Stimulated activated CD8-positive, alpha-beta memory T cell treated with anti-CD3 and anti-CD28 coated beads, Interleukin-15, amount 100 ng/mL, for 4 hours (primary cell): ENCODE measurements at places on chromosomes 4 and X.

GRCh38 chr4:169305651-169306050, 34.9 kb upstream of the SH3RF1 start:
- DNase-seq: no peak

- no peak for DNase-seq
These were observed 110.6 kb downstream of the ASMT start for GRCh38 chrX:1725472-1725871.

- DNase-seq: no peak
These were observed 317.1 kb upstream of the PABPC4L start for GRCh38 chr4:134518574-134519217.

- no peak for DNase-seq
These were observed 84.1 kb downstream of the CPZ start for GRCh38 chr4:8676676-8677075.

GRCh38 chr4:37757761-37758160, 68.7 kb upstream of the PGM2 start:
- no peak for DNase-seq

DNA sequence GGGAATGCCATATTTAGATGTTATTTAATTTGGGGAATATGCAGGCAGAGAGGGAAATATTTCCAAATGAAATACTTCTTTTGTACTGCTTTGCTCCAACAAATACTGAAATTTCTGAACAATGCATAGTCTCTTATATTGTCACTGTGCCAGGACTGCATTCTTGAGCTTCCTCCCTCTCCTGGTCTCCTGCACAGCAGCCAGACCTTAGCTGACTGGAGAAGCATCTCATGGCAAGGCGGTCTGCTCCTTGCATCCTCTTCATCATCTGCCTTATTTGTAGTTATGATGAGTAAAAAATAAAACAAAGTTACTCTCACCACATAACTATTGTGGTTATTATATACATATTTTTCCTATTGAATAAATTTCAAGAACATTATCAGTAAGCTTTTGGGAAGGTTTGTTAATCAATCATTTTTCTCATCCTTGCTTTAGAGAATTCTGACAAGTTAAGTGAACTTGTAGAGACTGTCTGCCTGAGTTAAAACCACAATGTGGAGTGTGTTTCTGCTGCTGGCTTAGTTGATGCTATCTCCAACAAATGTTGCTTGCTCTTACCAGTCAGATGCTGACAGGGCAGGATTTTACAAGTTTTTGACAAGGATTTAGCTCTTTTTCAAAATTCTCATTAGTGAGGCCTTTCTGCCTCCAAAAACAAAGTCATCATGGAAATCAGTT, 153.6 kb downstream of the SOWAHB start:
- no peak for DNase-seq

- no peak for DNase-seq
These were observed 4.5 kb downstream of the UBA1 start for GRCh38 chrX:47198026-47198686.

DNA sequence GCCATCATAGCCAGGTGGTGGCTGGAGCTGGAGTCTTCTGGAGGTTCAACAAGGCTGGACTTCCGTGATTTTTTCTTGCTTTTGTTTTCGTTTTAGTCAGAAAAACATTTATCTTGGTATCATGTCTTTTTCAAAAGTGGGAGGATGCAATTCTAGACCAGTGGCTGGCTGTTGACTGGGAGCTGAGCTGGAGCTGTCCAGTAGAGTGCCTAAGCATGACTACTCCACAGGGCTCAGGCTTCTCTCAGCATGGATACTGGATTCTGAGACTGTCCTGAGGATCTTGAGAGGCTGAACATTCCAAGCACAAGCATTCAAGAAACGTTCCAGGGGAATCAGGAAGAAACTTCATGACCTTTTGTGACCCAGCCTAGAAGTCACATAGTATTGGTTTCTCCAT, 598.1 kb downstream of the MID1IP1 start:
- no peak for DNase-seq

- no peak for DNase-seq
These were observed 107.8 kb downstream of the GATB start for GRCh38 chr4:151652841-151653547.

- no peak for DNase-seq
These were observed 260.6 kb upstream of the BOD1L1 start for GRCh38 chr4:13888112-13888511.

- DNase-seq: no peak
These were observed 63.8 kb downstream of the FAM47B start for GRCh38 chrX:35006361-35006760.

- DNase-seq: no peak
These were observed 1718.0 kb upstream of the PCDH7 start for GRCh38 chr4:29002151-29002550.

- no peak for DNase-seq
These were observed 1.1 kb downstream of the LGI2 start for GRCh38 chr4:25029479-25030276.

- no peak for DNase-seq
These were observed 52.8 kb upstream of the GPC4 start for GRCh38 chrX:133468051-133468450.

DNA sequence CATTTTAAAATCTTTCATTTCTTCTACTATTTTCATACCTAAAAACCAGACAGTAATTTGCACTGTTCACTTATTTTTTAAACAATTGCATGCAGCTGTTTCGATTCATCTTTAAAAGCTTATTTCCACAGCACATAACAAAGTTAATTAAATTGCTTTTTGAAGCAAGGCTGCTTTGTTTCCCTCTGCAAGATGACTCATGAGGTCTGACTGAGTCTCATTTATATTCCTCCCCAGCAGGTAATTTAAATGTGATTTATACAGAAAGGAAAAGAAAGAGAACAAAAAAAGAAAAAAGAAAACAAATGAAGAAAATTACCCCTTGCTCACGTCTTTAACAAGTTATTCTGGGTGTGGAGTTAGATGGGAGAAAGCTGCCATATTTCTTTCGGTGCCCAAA, 22.8 kb downstream of the VMA21 start:
- no peak for DNase-seq

DNA sequence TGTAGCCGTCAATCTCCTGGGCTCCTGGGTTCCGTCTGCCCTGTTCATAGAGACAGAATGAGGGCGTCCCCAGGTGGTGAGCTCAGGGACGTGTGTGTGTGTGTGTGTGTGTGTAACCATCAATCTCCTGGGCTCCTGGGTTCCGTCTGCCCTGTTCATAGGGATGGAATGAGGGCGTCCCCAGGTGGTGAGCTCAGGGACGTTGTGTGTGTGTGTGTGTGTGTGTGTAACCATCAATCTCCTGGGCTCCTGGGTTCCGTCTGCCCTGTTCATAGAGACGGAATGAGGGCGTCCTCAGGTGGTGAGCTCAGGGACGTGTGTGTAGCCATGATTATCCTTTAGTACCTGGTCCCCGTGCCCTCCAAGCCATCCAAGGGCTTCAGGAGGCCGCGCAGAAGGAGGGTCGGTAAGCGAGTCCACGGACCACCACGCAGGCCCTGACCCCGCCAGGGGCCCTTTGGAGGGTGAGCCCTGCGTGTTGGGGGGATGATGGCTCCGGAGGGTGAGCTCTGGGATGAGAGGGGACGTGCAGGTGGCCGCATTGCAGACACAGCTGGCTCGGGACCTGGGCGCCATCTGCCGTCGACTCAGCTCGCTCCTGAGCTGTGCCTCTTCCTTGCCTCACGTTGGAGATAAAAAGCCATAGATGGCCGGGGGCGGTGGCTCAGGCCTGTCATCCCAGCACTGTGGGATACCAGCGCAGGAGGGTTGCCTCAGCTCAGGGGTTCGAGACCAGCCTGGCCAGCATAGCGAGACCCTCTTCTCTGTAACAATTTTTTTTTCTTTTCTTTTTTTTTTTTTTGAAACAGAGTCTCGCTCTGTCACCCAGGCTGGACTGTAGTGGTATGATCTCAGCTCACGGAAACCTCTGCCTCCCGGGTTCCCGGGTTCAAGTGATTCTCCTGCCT, 5.4 kb upstream of the GTPBP6 start:
- DNase-seq: no peak

DNA sequence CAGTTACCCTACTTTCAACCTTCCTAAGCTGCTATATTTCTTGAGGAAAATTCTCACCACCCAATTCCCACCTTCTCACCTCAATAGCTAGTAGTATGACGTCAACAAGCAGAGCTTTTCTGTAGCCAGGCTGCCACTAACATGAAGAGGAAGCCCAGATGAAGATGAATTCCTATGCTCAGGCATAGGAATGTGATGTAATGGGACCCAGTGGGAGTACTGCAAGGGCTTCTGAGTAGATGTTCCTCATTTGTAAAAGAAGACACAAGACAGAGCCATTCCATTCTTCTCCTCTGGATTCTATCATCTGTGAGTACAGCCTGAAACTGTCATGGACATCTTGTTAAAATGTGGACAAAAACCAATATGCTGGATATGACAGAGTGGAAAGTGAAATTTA, 81.6 kb upstream of the KLF3 start:
- DNase-seq: no peak

- no peak for DNase-seq
These were observed 130.1 kb downstream of the KDM6A start for GRCh38 chrX:45003085-45003484.

- DNase-seq: no peak
These were observed 99.5 kb upstream of the PCDH7 start for GRCh38 chr4:30620711-30621110.

DNA sequence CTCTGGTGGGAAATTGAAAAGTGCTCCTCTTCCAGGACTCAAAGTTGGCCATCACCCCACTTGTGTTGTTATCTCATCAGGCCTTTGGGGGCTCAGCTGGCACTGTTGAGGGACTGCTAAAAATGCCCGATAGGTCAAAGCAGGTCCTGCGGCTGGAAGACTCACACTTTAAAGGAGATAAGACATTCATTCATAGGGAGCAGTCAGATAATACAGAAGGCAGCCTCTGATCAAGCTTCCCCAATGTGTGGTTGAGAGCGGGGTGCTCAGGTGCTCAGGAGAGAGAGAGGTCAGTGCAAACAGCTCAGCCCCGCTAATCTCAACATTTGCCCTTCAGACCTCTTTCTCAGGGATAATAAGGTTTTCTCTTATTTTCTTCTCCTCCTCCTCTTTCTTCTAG, 70.3 kb downstream of the TMEM154 start:
- DNase-seq: no peak

- no peak for DNase-seq
These were observed 167.4 kb upstream of the NAP1L5 start for GRCh38 chr4:88865046-88865445.
